ENCODE measurements at places on chromosomes 16 and 17.

- DNase-seq, result peak; percentile 16
These were observed 4.0 kb downstream of the SKA2 start for GRCh38 chr17:59151006-59151405.

DNA sequence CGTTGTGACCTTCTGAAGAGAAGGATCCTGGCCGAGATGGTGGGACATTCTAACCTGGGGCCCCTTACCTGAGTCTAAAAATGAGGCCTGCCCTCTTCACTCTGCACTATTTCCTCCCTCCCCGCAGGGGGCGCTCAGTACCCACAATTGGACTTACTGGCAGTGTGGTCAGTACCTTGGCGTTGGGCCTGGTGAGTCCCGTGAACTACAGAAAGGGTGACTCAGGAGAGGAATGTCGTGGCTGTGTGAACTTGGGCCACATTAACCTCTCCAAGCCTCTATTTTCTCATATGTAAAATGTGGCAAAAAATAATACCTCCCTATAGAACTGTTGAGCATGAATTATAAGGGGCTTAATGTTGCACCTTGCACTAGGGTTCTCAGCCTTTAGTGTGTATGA lies 3.9 kb downstream of the RSAD1 start:
- DNase-seq, result peak; percentile 98

DNA sequence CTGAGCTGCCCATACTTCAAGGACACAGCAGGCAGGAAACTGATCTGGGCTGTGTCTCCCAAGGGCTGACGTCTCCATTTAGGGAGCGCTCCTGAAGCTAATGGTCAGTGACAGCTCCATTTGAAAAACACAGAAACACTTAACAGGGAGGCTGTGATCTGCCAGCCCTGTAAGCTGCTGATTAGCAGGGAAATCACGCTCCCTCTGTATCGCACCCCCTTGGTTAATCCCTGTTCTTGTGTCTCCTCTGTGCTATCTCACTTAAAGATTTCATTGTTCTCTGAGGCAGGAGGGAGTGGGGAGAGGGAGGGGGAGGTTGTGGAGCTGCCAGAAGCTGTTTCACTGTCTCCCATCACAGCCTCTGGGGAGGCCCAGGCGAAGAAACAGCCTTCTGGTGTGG lies 47.4 kb upstream of the CACNG3 start:
- no peak for DNase-seq

GRCh38 chr17:82808921-82809905 lies 30.6 kb downstream of the ZNF750 start:
- DNase-seq, result no peak

DNA sequence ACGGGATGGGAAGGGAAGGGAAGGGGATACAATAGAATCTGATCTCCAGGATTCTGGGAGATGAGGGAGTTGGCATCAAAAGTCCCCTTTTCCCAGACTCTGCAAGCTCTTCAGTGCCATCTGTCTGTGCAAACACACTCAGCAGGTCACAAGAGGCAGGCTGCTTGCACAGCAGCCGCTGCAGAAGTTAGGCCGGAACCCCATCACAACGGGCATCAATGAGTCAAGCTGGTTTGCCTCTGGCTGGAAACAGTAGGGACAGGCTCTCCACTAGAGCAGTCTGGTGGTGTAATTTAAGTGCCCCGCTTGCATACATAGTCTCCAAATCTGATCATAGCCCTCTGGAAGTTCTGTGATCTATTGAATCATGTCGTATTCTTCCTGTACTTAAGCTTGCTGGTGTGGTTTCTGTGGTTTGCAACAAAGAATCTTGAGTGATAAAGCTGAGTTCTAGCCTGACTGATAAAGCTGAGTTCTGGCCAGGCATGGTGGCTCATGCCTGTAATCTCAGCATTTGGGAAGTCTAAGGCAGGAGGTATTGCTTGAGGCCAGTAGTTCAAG lies 33.7 kb upstream of the KDM8 start:
- DNase-seq, result peak; percentile 89

DNA sequence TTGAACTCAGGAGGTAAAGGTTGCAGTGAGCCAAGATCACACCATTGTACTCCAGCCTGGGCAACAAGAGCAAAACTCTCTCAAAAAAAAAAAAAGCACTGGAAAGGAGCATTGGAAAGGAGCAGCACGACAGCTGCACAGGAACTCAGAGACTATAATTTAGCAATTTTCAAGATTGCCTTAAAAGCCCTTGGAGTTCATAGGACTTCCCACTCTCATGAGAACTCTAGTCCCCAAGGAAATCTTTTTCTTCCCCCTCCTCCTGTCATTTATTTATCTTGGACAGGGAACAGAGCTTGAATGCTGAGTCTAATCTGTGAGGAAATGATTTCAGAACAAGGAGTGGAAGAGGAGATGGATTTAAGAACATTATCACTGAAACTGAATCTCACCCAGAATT lies 69.0 kb downstream of the PLXDC1 start:
- peak; percentile 87 for DNase-seq

DNA sequence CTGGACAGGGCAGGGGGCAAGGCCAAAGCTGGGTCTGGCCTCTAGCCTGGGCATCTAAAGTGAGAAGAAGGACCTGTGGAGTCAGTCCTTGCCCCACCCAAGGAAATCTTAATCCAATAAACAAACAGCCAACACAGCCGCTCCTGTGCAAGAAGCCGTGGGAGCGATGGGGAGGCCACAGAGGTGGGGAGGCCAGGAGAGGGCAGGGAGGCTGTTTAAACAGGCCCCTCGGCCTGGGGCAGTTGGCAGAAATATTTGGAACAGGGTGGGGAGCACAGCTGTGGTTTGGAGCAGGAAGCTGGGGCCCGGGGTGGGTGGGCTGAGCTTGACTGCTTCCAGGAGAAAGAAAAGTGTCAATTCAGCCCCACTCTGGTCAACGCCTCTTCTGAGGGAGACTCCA lies 5.3 kb downstream of the ZNF385C start:
- DNase-seq, result no peak

DNA sequence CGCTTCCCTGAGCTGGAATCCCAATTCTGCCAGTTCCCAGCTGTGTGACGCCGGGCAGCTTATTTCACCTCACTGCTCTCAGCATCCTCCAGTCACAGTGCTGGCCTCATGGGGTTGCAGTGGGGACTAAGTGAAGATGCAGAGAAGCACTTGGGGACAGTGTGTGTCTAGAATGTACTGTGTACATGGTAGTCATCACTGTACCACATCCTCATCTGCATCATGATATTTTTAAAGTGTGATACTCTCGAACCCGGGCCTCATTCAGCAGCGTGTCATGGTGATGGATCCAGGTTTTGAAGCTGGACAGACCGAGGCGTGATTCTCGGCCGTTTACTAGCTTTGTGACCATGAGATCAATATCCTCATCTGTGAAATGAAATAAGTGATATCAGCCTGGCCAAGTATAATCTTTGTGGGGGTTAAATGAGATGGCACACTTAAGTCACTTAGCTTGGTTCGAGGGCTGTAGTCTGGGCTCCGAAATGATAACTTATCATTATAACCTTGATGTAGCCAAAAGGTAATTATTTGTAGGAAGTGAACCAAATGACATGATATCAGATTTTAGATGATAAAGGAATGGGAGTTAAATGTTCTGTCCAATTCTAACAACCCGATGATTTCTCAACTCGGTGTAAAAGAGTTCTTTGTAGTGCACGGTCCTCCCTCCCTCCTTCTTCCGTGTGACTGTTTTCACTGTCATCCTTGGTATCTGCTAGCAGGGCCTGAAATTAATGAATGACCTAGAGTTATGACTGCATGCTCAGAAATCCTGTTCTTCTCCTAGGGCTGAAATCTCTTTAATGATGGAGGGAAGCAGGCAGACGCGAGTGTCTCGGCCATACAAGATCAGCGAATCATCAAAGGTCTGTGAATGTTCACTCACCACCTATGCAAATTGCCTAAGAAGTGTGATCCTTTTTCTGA lies 2.0 kb downstream of the KLHL36 start:
- peak; percentile 19 for DNase-seq

- peak; percentile 68 for DNase-seq
These were observed 363 bp upstream of the MIF4GD start for GRCh38 chr17:75271233-75271954.

GRCh38 chr17:74512624-74513091 lies 18.6 kb downstream of the CD300LB start:
- peak; percentile 2 for DNase-seq

All from cardiac fibroblast (primary cell).